ENCODE measurements at places on chromosomes 2 and 18.

- peak; percentile 75 for DNase-seq
Measured at GRCh38 chr2:8680822-8681760, 765 bp upstream of the ID2 start.

DNA sequence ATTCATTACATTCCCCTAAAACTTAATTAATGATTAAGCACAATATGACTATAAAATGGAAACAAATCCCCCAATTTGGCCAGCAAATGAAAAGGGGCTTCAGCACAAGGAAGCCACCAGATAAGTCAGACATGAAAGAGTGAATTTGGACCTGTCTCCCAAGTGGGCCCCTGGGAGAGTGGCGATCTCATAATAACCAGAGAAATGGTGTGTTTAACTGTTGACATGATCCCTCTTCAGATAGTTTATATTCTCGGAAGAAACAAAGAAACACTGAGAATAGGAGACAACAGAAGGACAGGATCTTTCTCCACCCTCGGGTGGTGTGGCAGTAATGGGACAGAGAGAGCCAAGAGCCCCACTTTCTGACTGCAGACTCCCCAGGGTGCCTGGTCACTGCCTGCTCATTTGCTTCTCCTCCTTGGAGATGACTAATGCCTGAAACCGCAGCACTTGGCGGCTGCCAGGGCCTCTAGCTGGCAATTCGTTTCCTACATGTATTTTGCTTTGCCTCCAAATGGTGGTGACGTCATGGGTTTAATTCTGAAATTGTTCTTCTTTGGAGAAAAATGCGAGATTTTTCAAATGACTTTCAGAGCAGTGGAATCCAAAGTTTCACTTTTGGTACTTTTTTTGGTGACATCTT lies 46.4 kb upstream of the SPP2 start:
- DNase-seq, result no peak

DNA sequence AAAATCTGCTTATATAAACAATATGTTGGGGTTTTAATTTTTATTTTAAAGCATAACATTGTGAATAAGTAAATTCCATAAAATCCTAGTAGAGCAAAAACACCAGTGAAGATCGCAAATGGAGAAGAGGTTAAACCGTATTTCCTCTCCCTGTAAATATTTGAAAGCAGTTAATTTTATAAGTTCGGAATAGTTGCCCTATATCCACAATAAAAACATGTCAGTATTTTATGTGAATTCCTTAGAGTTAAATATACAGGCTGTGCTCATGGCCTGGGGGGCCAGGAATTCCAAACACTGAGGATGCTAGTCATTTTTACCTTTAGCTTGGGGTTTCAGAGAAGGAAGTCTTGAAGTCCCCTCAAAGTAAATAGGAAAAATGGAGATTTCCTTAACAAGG lies 135.0 kb downstream of the FIGN start:
- DNase-seq, result no peak

- no peak for DNase-seq
Measured at GRCh38 chr18:39730606-39731005, 2165.0 kb upstream of the CELF4 start.

DNA sequence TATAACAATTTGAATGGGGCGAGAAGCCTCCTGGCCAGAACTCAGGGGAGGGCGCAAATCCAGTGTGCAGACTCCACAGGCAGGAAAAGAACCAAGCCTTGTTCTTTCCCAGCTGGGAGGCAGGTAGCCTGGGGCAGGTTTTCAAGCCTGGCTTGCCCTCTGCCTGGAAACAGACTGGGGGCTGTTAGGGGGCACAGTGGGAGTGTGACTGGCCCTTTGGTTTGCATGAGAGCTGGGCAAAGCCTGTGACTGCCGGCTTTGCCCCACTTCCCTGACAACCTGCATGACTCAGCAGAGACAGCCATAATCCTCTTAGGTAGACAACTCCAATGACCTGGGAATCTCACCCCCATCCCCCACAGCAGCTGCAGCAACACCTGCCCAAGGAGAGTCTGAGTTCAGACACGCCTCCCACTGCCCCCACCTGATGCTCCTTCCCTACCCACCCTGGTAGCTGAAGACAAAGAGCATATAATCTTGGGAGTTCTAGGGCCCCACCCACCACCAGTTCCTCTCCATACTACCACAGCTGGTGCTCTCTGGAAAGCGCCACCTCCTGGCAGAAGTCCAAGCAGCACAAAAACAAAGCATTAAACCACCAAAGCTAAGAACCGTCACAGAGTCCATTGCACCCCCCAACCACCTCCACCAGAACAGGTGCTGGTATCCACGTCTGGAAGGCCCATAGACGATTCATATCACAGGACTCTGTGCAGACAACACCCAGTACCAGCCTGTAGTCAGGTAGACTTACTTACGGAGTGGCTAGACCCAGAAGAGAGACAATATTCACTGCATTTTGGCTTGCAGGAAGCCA lies 402.5 kb downstream of the STK39 start:
- no peak for DNase-seq

DNA sequence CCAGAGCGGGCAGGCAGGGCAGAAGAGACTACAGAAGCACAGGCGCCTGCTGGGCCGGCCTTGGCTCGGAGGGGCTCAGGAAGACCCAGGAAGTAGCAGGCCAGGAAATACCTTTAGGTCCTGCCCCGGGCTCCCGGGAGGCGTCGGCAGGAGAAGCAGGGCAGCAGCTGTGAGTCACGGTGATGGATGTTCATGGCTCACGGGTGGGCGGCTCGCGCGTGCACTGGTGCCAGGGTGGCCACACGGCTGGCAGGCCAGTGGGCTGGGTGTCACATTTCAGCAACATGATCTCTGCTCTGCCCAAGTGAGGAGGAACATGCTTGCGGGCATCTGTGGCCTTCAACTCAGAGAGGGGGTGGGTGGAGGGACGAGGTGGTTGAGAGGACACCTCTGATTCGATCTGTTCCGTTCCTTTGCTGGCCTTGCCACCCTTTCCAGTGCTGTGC lies 139.3 kb downstream of the KLHL29 start:
- DNase-seq, result no peak

GRCh38 chr2:200338692-200339091 lies 32.2 kb downstream of the SPATS2L start:
- no peak for DNase-seq

DNA sequence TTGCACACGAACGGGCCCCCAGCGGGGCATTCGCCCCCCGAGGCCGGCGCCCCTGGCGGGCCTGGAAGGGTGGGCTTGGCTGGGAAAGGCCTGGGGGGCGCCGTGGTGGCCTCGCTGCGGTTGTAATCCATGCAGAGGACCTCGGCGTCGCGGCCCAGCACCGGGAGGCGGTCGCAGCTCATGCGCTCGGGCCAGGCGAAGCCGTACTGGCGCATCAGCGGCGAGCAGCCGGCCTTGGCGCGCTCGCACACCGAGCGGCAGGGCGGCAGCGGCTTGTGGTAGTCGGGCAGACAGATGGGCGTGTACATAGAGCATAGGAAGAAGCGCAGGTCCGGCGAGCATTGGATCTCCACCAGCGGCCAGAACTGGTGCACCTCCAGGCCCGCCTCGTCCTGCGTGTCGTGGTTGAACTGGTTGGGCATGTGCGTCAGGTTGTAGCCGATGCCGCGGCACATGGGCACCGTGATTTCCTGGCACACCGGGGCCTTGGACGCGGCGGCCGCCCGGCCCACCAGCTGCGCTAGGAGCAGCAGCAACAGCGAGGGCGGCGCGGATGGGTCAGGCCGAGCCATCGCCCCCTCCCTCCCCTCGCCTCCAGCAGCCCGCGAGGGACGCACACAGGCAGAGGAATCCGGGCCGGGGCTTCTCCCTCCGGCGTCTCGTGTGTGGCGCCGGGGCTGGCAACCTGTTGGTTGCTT lies 1.4 kb downstream of the FZD5 start:
- peak; percentile 29 for DNase-seq

DNA sequence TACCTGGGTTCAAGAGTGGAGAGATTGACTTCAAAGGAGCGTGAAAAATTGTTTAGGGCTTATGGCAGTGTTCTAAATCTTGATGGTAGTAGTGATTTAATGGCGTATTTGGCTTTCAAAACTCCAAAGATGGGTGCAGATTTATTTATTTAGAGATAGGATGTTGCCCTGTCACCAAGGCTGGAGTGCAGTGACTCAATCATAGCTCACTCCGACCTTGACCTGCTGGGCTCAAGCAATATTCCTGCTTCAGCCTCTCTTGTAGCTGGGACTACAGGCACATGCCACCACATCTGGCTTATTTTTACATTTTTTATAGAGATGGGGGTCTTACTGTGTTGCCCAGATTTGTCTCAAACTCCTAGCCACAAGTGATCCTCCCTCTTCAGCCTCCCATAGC lies 52.5 kb downstream of the FAM117B start:
- no peak for DNase-seq

GRCh38 chr2:213537579-213537978 lies 253.3 kb downstream of the SPAG16 start:
- no peak for DNase-seq

GRCh38 chr2:228846161-228846560 lies 424.9 kb downstream of the PID1 start:
- no peak for DNase-seq

DNA sequence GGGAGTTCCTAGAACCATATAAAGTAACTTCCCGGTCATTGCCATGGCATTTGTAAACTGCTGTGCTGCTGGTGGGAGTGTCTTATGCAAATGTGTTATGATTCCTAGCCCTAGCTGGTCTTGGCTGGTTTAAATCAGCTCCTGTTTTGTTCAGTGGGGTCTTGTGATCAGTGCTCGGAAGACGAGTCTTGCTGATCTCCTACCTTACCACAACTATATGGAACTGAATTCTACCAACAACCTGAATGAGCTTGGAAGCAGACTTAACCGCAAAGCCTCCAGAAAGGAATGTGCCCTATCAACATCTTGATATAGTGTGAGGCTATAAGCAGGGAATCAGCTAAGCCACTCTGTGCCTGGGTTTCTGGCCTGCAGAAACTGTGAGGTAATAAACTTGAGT lies 33.5 kb downstream of the POLE4 start:
- DNase-seq, result no peak

- DNase-seq, result no peak
Measured at GRCh38 chr2:117703858-117704257, 110.6 kb upstream of the DDX18 start.

GRCh38 chr2:205556841-205557539 lies 125.3 kb upstream of the NRP2 start:
- DNase-seq, result no peak

DNA sequence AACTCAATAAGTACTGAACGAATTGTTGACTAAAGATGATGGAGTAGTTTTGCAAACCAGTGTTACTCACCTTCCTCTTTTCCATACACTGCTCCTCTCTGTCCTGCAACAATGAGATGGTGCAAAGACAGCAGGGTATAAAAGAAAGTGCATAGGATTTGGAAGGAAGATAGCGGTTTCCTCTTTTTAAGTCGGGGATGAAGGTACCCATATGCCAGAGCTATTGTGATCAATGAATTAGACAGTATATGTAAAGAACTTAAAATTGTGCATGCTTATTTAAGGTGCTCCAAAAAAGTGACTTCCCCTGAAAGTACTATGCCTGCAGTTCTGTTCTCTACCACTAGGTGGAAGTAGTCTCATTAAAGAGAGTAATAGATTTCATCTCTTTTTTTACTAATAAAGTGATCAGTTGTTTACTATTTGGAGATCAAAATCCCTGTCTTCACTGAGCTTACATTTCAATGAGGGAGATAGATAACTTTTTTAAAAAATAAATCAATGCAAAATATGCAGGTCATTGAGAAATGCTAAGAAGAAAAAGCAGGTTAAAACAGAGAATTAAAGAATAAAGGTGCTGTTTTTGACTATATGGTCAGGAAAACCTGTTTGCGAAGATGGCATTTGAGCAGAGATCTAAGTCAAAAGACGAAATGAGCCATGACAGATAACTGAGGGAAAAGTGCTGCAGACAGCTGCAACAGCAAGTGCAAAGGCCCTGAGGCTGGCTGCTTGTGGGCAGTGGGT lies 339.7 kb upstream of the SLC14A2 start:
- no peak for DNase-seq

DNA sequence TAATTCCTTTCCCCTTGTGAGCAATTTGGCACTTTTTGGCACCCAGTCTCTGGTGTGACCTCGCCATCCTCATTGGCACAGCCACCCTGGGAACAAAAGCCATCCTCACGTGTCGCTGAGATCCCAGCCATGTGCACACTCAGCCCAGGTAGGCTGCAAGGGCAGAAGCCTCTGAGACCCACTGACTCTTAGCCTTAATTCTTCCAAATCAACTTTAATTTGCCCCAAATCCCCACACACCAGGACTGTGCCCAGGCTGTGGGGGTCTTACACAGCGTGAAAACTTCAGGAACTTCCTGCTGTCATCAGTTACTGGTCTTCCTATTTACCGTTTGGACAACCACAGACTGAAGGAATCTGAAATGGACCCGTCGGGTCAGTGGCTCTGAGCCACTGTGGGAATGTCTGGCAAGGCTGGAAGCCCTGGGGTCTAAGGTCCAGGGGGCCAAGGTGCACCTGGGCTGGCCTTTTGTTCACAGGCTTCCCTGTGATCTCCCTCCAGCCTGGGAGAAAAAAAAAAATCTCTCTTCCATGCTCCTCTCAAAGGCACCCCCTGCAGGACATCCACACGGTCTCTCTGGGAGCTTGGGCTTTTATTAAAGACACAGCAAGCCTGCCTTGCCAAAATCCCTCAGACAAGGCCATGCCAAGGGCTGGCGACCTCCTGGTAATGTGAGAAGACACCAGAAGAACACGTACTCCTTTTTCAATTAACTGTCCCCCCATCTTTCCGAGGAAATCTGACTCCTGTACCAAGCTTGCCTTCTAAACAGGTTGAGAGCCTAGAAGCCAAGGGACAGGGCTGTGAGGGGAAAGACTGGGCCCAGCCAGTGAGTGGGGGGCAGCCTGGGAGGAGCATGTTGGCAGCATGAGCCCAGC lies 42.1 kb upstream of the LAPTM4A start:
- DNase-seq, result no peak

DNA sequence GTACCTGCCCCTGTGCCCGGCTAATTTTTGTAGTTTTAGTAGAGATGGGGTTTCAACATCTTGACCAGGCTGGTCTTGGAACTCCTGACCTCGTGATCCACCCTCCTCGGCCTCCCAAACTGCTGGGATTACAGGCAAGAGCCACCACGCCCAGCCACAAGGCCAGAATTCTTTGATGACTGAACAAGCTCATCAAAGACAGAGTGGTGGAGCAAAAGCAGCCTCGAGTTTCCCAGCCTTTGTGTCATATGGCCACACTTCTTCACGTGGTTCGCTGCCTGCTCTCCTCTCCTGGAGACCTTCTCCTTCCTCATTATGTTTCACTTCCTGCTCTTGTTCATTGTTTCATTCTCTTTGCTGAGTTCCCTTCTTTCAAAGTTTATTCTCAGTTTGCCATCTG lies 9.9 kb upstream of the NPC1 start:
- DNase-seq, result no peak

GRCh38 chr2:18525852-18526251 lies 34.6 kb downstream of the RDH14 start:
- no peak for DNase-seq

- DNase-seq, result no peak
Measured at GRCh38 chr18:66599190-66599589, 4.7 kb downstream of the CDH19 start.

GRCh38 chr2:121043061-121043826 lies 241.8 kb downstream of the TFCP2L1 start:
- no peak for DNase-seq

- no peak for DNase-seq
Measured at GRCh38 chr18:79411614-79412526, 16.1 kb downstream of the NFATC1 start.

Data from CD4-positive, alpha-beta T cell treated with Interferon alpha-2 for 1 hour (primary cell).